ENCODE measurements at places on chromosomes 3 and 15. TPM values are rescaled to one million over a fixed set of nuclear protein-coding genes. Genes with fewer than 3 reads are reported as not detected.

The MRAS gene
- 3.1 TPM for total RNA-seq

GRCh38 chr3:186464424-186465093 is 79.6 kb downstream of the CRYGS start:
- no peak for DNase-seq

DNA sequence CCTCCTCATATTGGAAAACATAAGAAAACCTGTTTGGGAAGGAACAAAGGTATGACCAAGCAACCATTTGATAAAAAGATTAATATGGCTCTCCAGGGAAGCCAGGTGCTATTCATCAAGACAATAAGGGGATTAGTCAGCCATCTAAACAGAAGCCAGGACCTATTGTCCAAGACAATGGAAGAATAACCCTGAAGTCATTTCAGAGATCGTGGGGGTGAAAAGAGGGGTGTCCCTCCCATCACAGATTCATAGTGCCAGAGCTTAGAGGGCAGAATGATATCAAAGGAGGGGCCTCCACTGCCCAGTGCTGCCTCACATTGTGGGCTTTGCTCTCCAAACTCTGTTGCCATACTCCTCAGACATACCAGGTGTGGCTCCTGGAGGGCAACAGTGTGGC is 73.5 kb downstream of the DAPK2 start:
- no peak for DNase-seq

DNA sequence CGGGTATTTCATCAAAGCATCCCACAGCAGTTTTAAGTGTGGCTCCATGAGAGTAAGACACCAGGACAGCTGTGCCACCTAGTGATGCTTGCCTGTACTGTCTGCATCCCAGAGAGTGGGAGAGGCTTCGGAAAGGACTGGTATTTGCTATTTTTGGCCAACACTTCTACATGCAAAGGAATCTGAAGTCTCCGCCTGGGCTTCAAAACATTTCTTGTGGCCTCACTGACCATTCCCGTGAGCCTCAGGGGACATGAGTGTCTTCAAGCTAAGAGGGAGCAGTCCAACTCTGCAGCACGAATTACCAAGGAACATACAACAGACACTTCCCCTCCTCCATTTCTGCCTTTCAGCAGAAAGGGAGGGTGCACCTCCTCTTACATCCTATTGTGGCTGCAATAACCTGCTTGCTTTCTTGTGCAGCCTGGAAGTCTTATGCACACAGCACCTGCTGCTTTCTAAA is 177.5 kb downstream of the RORA start:
- DNase-seq, result peak; percentile 55

- DNase-seq, result no peak
Measured at GRCh38 chr15:34783431-34783830, 11.9 kb downstream of the ACTC1 start.

Data from HT1080 (cell line).